ENCODE measurements at places on chromosomes 5 and 9. TPM values are rescaled to one million over a fixed set of nuclear protein-coding genes. Genes with fewer than 3 reads are reported as not detected.

Gene CARTPT
- not detected for total RNA-seq

Gene C9orf50
- 0.36 TPM for total RNA-seq

Gene UGT3A2
- total RNA-seq = under 0.01 TPM

Gene GHR
- 5.6 TPM for total RNA-seq

Gene RAB3C
- total RNA-seq = not detected

Gene LHFPL2
- total RNA-seq = 63.6 TPM

DNA sequence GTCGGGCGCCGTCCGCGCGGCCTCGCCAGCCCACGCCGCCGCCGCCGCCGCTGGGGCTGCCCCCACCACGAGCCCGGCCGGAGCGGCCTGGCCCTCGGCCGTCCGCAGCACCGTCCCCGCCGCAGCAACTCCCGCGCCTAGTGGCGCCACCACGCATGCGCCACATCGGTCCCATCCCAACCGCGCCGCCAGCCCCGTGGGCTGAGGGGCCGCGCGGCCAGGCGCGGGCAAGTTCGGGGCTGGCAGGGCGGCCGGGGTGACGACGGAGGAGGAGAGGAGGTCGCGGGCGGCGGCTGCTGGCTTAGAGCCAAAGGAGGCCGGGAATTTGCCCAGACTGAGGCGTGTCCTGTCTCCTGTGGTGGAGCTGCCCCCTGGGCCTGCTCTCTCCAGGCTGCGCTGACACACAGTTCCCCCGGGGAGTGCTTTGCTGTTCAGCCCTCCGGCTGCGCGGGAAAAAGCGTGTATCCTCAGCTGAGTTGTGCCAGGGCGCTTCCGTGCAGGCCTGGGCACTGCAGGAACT is at the start of gene TUSC1:
Gene TUSC1, minus strand, starts transcription at position 298 of the 520 bp plus-strand sequence. Its CDS starts 132 bp downstream, at position 166.
- H3K4me1 ChIP-seq = peaks cover 18% of the 10 kb centered on the region
- H3K27ac ChIP-seq = peak within 1 kb of the TSS; percentile 85

GRCh38 chr9:4519604-4520003 is 29.3 kb downstream of the SLC1A1 start:
- no peak overlapping the region for H3K27ac ChIP-seq

DNA sequence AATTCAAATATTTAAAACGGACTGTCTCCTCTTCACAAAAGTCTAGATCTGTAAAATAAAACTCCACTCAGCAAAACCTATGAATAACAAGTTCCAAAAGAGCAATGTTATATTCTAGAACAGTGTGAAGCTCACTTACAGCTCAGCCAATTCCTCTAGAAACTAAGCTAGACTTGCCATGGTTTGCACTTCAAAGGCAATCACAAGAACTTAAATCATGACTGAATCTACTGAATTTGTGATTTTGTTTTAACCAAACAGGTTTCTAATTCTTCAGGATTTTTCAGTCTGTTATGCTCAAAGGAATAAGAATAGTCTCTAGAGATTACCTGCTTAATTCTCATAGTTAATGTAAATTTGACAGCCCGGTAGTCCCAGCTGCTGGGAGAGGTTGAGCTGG is 1.4 kb upstream of the PKD2L2 start:
- H3K4me1 ChIP-seq = peaks cover 16% of the 10 kb centered on the region
- H3K36me3 ChIP-seq = no peaks in the 10 kb centered on the region
- H3K27me3 ChIP-seq = no peaks in the 10 kb centered on the region
- H3K4me3 ChIP-seq = no peak overlapping the region
- no peak for DNase-seq
- no peak overlapping the region for H3K27ac ChIP-seq

DNA sequence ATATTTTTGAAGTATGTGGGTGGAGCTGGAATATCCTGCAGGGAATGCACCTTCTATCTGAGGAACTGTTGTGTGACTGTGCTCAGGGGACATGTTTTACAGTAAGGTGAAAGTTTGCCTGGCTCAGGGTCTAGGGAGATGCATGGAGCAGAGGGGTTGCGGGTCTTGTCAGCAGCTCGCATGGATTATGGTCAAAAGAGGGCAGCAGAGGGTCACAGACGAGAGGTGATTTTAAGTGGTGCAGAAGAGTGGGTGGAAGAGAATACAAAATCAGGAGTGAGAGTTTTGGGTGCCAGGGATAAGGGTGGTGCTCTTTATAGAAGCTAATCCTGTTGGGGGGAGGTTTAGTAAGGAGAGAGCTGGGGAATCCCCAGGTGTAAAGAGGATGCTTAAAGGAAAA is 53.5 kb upstream of the GRIN3A start:
- no peaks in the 10 kb centered on the region for H3K36me3 ChIP-seq
- H3K27ac ChIP-seq = no peak overlapping the region
- DNase-seq = no peak

DNA sequence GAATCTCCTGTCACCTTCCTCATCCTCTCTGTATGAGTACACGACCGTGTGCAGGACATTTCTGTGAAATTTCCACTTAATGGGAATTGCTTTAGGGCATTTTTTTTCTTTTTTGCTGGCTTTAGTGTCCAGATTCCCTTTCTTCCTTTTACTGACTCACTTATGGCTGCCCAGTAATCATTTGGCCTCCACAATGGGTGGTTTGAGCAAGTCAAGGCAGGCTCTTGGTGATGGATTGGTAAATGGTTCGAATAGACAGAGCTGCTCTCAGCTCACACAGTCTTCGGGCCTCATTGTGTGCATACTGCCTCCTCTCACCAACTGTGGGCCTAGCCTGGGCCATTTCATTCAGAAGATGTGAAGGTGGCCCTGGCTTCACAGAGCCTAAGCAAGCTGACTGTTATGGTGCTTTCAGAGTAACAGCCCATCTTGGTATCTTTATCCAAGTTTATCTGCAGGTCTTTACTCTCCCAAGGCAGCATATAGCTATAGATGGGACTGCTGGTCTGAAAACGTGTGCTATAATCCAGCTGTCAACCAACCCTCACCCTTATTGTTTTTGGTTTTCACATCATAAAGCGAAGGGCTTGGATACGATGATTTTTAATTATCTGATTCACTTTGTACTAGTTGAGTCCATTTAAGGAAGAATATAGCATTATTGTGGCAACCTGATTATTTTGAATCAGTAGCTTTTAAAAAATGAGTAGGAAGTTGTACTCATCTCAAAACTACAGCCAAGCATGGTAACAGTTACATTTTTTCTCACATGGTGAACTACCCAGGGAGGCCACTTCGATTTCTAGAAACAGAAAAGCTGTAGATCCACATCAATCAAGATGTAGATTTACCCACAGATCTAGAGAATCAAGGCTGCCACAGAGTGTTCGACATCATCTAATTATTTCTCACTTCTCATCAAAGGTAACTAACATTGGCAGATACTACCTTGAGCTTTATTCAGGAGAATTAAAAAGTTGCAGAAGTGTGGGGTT is 50.4 kb upstream of the CKMT2 start:
- DNase-seq = no peak
- H3K4me3 ChIP-seq = no peak overlapping the region
- no peaks in the 10 kb centered on the region for H3K36me3 ChIP-seq
- no peak overlapping the region for H3K27ac ChIP-seq
- H3K27me3 ChIP-seq = peaks cover 16% of the 10 kb centered on the region

DNA sequence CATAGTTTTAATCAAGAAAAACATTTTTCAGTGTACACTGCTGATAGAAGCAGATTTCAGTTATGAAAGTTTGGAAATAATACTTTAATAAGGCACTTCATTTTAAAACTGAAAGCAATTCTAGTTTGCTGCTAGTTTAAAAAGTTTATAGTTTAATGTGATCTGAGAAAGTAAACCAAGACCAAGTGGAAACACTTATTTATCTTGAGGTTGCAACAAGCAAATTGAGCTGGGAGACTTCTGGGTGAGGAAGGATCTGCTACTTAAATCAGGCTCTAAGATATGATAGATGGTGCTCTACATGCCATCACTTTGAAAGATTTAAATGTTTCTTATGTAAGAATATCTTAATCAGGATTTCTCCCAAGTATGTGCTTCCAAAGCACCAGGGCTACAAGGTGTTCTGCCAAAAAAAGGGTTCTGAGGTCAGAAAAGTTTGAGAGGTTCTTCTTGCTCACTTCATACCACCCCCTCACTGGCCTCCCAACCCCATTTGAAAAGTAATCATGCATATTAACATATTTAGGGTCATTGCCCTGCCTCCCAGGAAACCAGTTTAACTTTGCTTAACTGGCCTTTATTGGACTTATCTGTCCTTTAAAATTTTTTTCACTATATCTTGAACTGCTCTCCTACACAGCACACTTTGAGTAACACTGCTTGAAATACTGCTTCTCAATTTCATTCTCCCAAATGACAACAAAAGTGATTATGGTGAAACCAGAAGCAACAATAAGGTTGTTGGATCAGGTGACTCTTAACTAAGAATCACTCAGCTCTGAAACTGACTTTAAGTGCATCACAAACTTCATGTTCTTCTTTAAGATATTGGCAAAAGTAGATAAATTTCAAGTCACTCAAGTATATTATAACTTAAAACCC is 15.5 kb downstream of the SLC44A1 start:
- no peak for DNase-seq
- H3K4me1 ChIP-seq = peaks cover 9% of the 10 kb centered on the region
- H3K4me3 ChIP-seq = no peak overlapping the region
- no peaks in the 10 kb centered on the region for H3K27me3 ChIP-seq
- H3K27ac ChIP-seq = no peak overlapping the region

GRCh38 chr9:110291921-110292557 is 35.7 kb upstream of the TXN start:
- no peak for DNase-seq
- no peaks in the 10 kb centered on the region for H3K4me1 ChIP-seq
- no peak overlapping the region for H3K4me3 ChIP-seq
- no peaks in the 10 kb centered on the region for H3K27me3 ChIP-seq
- no peak overlapping the region for H3K27ac ChIP-seq

DNA sequence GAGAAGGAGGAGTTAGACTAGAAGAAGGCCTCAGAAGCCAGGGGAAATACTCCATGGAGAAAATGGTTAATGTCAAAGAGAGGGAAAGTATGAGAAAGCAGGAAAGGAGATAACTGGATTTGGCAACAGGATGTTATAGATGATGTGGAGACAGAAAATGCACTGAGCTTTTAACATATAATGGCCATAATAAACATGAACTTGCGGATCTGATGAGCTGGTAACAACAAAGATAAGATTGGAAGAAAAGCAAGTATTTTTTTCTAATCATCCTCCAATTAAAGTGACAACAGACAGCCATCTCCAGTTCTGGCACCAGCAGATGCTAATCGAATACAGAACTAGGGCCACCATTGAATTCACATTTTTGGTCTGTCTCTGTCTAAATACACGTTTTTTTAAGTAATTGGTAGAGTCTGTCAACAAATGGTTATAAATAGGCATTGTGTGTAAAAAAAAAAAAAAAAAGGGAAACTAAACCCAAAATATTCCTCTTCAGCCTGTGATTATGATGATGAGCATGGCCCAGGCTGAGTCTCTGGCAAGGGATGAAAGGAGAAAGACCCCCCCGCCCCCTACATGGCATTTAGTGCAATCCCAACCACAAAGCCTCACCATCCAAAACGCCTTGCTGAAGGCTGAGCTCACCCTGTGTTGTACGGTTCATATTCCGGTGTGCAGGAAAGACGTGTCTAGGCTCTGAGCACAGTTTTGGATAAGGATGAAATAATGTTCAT is 149.5 kb upstream of the LHFPL2 start:
- no peaks in the 10 kb centered on the region for H3K27me3 ChIP-seq
- peak; percentile 69 for DNase-seq
- no peak overlapping the region for H3K4me3 ChIP-seq
- no peaks in the 10 kb centered on the region for H3K36me3 ChIP-seq
- H3K27ac ChIP-seq = peak overlapping the region; percentile 84
- H3K4me1 ChIP-seq = peaks cover 32% of the 10 kb centered on the region

DNA sequence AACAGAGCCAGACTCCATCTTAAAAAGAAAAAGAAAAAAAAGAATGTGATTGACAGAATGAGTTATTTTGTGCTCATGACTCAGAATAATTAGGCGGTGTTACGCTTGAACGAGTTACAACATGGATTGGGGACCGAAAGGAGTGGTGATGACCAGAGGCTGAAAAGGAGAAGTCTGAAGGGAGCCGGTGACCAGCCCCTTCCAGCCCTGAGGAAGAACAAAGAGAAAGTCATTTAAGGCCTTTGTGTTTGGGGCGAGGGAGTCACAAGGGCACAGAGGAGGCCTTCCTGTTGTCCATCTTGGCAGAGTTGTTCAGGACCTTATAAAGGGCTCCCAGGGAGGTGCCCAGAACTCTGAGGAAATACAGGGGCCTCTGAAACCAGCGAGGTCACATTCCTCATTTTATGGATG is 131.6 kb downstream of the GOLPH3 start:
- H3K4me3 ChIP-seq = no peak overlapping the region
- H3K36me3 ChIP-seq = no peaks in the 10 kb centered on the region
- DNase-seq = no peak
- H3K27me3 ChIP-seq = no peaks in the 10 kb centered on the region
- H3K4me1 ChIP-seq = peaks cover 23% of the 10 kb centered on the region

- H3K27ac ChIP-seq = no peak overlapping the region
- DNase-seq = peak; percentile 14
- no peaks in the 10 kb centered on the region for H3K4me1 ChIP-seq
- H3K36me3 ChIP-seq = no peaks in the 10 kb centered on the region
Observed at GRCh38 chr9:137971477-137972138, 94.0 kb downstream of the CACNA1B start.

DNA sequence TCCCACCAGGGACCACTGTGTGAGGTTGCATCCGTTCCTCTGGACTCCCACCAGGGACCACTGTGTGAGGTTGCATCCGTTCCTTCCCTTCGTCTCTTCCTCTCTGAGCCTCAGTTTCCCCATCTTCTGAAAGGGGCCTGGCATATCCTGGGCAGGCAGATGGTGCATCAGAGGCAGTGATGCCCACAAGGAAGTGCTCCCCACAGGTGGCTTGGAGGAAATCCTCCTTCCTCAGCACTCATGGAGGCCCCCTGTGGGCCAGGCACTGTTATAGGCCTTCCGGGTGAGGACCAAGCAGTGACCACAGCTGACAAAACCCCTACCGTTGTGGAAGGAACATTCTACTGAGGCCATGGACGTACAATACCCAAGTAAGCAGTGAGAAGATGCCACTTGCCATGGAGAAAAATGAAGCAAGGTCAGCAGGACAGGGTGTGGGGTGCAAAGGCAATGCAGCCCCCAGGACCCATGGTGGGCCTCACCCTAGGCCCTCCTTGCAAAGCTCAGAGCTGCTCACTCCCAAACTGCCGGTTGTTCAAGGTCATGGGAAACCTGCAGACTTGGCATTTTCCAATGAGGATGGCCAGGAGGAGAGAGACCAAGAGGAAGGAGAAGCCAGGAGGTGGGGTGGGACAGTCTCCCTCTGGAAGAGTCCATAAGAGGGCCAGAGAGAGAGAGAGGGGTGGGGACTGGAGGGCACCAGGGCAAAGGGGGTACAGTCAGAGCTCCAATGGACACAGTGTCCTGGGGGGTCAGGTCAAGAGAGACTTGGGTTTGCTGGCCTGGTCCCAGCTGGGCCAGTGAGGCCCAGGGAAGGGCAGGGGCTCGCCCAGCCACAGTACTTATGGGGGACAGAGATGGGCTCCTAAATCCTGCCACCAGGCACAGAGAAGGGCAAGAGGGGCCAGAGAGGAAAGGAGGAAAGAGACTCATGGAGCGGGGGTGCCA is 51.1 kb downstream of the C9orf50 start:
- H3K4me3 ChIP-seq = no peak overlapping the region
- peak; percentile 93 for DNase-seq
- peak overlapping the region; percentile 90 for H3K27ac ChIP-seq
- H3K27me3 ChIP-seq = no peaks in the 10 kb centered on the region
- peaks cover 32% of the 10 kb centered on the region for H3K4me1 ChIP-seq

GRCh38 chr9:124381170-124381945 is 33.9 kb downstream of the PSMB7 start:
- peak overlapping the region; percentile 47 for H3K27ac ChIP-seq
- H3K4me1 ChIP-seq = peaks cover 10% of the 10 kb centered on the region
- DNase-seq = no peak
- H3K27me3 ChIP-seq = no peaks in the 10 kb centered on the region

- H3K4me3 ChIP-seq = no peak overlapping the region
- H3K27ac ChIP-seq = no peak overlapping the region
- DNase-seq = no peak
- H3K36me3 ChIP-seq = no peaks in the 10 kb centered on the region
- no peaks in the 10 kb centered on the region for H3K4me1 ChIP-seq
- H3K27me3 ChIP-seq = no peaks in the 10 kb centered on the region
Observed at GRCh38 chr5:82111191-82111590, 139.4 kb downstream of the ATG10 start.
